ENCODE measurements at places on chromosomes 3 and 15. TPM values are rescaled to one million over a fixed set of nuclear protein-coding genes. Genes with fewer than 3 reads are reported as not detected.

The GOLGA8T gene
- polyA plus RNA-seq = not detected

DNA sequence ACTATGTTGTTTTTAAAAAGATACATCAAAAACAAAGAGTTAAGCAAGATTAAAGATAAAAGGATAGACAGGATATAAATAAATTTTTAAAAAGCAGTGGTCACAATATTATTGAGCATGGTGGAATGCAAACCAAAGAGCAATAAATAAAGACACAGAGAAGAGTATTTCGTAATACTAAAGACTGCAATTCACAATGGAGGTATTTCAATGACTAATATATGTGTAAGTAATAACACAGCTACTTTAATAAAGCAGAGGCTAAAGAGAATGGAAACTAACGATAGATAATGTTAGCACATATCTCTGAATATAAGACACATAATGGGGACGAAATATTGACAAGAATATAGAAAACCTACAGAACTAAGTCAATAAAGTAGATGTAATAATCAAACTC, 219.6 kb downstream of the WDR72 start:
- no peak for DNase-seq

The RUBCN gene
- 20.3 TPM for polyA plus RNA-seq

DNA sequence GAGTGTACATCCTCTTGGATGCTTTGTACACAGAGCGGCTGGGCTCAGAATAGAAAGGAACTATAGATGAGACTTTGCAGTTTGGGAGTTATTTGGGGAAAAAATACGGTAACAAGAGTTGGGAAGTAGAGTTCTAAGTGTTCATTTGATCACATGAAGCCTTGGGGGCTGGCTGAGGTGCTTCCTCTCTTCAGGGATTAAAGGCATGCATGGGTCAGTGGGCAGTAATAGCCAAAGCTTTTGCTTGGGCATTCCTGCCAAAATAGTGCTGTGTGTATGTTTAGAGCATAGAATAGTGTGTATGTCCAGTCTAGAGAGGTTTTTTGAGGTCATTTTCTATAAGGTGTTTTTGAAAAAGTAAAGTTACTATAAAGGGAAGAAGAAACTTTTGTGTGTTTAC, 12.8 kb downstream of the AKAP13 start:
- no peak for DNase-seq

The FHIT gene
- polyA plus RNA-seq = 32.3 TPM

DNA sequence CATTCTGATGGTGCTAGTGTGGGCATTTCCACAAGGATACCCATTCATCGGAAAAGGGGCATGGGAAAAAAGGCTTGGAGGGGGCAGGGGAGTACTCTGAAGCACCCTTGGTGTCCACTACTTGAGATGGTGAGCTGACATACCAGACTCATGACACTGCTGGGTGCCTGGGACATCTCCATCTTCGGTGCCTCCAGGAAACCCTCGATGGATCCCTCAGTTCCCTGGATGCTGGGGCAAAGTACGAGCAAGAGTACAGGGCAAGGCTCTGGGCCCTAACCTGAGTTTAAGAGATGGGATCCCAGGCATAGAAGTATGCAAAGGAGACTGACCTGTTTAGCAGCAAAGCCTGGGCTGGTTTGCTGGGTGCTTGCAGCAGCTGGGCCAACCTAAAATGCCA, 5.2 kb upstream of the IP6K1 start:
- DNase-seq = no peak

DNA sequence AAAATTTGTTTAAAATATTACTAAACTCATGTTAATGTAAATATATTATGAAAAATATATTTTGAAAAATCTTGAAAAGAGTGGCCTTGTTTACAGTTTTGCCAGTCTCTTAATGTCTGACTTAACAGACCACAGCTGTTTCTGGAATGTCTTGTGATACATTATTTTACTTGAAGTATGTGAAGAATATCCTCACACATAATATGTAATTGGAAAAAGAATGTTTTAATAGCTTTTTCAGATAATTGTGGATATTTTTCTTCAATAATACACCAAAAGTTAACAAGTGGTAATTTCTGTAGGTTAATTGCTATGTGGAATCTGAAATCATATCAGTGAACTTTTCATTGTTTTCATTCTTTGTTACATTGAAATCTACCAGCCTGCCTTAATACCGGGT, 101.3 kb downstream of the UBE2E2 start:
- no peak for DNase-seq

DNA sequence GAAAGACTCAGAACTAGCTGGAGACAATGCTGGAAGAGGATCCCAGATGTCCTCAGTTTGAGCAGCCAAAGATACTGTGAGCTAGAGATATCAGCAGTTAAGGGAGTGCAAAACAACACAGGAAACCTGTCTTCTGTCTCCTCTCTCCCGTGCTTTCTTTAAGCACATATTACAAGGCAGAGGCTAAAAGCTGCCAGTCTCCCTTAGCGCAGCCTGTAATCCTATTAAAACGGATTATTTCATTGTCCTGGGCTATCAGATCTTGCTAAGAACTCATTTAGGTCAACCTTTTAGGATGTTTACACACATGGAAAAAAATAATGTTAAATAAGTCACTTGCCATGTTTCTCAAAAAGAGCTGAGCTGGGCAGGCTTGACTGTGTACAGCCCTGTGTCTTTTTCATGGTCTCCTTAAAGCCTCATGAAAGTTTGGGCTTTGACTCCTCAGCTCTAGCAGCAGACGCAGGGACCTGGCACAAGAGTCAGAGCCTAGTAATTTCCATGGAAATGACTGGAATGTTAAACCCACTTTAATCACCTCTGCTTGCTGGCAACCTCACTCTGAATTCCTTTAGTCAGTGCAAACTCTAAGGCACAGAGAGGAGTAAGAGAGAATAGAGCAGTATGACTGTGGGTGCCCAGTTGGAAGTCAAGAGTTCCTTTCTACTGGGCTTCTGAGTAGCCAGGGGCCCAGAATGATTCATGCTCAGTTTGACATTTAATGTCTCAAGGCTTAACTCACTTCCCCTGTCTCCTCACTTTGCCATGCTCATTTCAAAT, 491.9 kb downstream of the NTRK3 start:
- DNase-seq = no peak

- DNase-seq = no peak
Measured at GRCh38 chr15:88395872-88396781, 71.1 kb downstream of the MRPL46 start.

- no peak for DNase-seq
Measured at GRCh38 chr15:73996267-73996666, 1.8 kb downstream of the PML start.

DNA sequence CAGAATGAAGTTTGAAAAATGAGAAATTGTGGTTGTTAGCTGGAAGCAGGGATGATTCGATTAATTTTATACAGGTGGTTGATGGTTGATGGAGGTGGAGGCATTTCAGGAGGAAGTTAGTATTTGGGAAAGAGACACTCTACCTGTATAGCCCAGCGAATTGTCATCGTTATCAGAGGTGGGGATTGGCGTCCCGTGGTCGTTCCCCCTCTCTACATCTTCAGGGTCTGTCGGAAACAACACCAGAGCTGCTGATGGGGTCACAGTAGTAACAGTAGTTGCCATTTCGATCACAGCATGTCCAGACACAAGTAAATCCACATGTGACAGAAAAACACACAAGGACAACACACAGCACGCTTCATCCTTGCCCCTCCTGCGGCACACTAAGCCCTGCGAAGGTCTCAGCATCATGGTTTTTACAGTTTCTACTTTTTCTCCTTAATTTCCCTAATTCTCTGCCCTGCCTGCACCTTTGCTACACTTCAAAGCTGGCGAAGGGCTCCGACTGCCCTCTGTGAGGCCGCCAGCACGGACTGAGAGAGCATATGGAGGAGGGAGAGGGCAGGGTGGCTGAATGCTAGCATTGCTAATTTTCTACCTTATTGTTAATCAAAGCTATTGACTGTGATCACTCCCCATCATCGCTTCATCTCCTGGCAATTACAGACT, 642.3 kb downstream of the ROBO1 start:
- no peak for DNase-seq

The ZMAT3 gene
- 15.7 TPM for polyA plus RNA-seq

The COX17 gene
- polyA plus RNA-seq = 57.6 TPM

GRCh38 chr15:96087180-96087884, 243.2 kb upstream of the NR2F2 start:
- no peak for DNase-seq

- DNase-seq = no peak
Measured at GRCh38 chr15:37106490-37107001, 6.2 kb upstream of the MEIS2 start.

The P2RY13 gene
- polyA plus RNA-seq = 0.05 TPM

The SLC15A2 gene
- polyA plus RNA-seq = not detected

DNA sequence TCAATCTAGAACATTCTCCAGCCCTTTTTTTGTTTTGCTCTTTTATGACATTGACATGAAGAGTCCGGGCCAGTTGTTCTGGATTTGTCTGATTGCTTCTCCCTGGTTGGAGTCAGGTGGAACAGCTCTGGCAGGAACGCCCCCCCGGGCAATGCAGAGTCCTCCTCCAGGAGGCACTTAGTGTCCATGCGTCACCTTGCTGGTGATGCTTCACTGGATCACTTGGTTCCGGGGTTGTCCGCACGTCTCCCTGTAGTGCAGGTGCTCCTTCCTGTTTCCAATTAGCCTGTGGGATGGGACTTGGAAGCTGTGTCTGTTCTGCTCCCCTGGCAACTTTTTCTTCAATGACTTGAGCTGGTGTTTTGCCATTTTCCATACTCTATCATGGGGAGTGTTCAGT, 9.8 kb downstream of the CSK start:
- DNase-seq = no peak

DNA sequence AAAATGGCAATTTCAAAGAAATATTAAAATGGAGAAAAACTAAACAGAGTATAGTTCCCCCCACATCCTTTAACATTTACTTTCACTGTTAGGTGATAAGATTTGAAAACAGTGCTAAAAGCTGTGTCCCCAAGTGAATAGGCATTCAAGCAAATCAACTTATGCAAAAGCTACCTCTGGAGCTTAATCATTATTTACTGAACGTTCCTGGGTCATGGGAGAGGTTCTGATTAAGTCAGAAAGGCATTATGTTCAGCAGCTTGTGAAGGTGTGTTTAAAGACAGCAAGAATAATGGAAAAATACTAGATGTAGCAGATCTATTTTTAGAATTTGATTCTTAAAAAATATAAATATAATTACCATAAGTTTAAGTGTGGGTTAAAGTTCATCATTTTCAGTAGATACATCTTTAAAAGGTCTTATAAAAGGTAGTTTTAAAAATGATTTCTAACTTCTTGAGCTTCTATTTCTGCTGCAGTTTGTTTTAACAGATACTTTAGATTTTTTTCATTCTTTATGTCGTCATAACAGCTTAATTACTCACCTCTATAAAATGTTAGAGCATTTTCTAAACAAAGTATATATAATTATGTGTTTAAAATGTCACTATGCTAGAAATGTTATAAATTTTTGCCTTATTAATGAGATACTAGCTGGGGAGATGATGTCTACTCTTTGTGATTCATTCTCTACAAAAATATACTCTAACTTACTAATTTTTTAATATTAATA, 127.9 kb downstream of the MITF start:
- no peak for DNase-seq
